Muscle of arm (tissue), 14 donors: ENCODE measurements at places on chromosomes 5 and 9. TPM values are rescaled to one million over a fixed set of nuclear protein-coding genes. Genes with fewer than 3 reads are reported as not detected.

ZNF462 gene
- polyA plus RNA-seq: 12.9 TPM

SNAPC3 gene
- 25.8 TPM for polyA plus RNA-seq

ADGRV1 gene
- 1.4 TPM for polyA plus RNA-seq

IL4 gene
- not detected for polyA plus RNA-seq

TMEM174 gene
- not detected for polyA plus RNA-seq

ORM2 gene
- polyA plus RNA-seq: not detected

IRX2 gene
- polyA plus RNA-seq: 5.3 TPM

GRCh38 chr5:151123897-151124751 is 33.5 kb downstream of the ANXA6 start:
- DNase-seq: no peak

- no peak for DNase-seq
These were observed 49.2 kb upstream of the NTRK2 start for GRCh38 chr9:84620338-84620737.

- DNase-seq: no peak
These were observed 208.0 kb upstream of the ARRDC3 start for GRCh38 chr5:91591076-91591475.

DNA sequence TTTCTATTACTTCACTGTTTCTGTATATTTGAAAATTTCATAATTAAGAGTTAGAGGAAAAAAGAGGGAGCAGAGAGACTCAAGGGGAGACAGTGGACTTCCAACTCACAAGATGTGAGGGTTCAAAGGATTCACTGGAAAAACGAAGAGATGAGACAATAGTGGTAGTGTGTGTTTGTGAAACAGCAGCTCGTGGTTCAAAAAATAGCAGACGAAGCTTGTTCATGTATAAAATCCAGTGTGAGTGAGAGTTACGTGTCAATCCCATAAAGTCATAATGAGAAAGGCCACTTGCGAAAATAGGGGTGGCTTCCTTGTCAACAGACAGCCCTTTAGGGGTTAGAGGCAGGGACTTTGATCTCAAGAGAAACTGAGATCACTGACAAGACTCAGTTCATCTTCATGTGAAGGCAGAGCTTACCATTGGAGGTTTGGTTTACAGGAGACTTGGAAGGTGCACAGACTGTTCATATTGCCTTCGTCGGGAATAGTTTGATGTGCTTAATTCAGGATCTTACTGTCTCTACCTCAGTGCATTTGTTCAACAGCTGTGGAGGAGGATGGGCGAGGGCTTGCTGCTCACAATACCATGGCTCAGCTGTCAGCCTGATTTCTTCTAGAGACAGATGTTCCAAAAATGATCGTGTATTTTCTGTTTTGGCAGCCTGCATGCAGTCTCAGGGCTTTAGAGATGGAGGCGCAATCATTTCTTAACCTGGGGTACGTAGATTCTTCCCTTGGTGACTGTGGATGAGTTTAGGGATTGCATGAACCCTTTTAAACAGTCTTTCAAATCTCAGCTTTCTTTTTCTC is 105.7 kb upstream of the KLF9 start:
- DNase-seq: no peak

- no peak for DNase-seq
These were observed 409.5 kb downstream of the PDE4D start for GRCh38 chr5:59483971-59484472.

GRCh38 chr9:125494653-125494915 is 212.4 kb downstream of the MAPKAP1 start:
- DNase-seq: no peak

DNA sequence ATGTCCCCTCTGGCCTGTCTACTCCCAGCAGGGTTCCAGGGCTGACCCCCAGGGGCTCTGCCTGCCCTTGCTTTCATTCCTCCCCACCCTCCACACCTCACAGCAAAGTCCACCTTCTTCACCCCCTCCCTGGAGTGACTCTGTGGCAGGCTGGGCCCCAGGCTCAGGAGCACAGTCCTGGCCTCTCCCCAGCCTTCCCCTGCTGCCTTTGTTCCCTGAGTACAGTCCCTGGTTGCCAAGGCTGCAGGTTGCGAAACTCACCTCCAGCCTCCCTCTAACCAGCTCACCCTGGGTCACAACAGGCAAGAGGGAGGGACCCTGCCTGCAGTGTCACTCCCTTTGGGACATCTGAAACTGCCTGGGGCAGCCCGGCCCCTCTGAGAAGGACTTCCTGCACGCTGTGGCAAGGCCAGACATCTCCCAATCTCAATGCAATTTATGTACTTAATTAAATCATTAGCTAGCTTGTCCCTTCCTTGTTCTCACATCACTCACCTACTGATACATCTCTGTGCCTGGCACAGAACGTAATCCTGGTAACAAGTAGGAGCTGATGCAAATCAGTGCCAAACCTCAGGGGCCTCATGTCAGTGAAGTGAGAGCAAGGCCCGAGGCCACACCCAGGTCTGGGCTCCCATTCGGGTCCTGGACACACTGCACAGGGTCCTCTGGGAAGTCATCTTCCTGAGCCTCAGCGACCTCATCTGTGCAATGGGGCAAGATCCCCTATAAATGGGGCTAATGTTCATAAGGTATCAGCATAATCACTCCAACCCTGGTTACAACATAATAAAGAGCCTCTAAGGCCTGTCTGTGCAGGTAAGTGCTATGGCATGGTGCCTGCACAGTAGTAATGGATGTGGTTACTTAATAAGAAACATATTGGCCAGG is 27.3 kb upstream of the TRIM14 start:
- no peak for DNase-seq

DNA sequence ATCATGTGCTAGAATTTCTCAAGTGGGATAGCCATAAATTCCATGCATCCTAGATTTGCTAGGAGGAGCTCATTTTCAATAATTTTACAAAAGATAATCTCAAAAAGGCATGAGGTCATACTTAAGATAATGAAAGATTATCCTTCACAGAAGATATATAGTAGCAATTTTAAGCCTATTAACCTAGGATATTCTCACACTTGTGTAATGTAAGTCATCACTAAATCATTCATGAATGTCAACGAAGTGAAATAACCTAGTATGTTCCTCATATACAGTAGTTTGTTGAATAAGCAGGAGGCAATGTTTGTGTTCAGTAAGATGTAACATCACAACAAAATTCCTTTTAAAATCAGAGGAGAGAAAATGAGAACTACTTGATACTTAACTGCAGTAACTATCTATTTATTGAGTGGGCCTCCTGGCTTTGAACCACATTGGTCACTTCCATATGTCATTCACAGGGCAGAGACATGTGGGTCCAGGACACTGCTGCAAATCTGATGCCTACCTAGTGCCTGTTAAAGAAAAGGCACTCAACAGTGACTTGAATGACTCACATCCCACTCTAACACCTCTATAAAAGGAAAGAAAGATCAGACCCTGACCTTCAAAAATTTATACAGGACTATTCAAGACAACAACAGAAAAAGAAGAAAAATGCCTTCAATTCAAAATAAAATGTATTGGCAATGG is 8.2 kb downstream of the LIFR start:
- DNase-seq: no peak

DNA sequence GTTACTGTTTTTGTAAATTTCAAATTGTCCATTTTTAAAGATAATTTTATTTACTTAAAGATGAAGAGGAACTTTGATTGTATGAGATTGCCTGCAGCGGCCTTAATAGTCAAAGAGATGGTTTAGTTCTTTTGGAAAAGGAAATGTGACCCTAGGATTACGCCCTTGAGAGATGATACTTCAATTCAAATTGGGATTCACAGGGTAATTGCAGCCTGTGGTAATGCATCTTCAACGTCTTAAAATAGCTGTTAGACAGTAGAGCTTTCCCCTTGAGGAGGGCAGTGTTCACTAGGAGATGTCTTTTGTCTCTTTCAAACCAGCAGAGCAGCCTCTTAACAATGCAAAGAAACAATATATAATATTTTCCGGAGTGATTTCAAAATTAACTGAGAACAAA is 127.1 kb downstream of the TAF11L14 start:
- no peak for DNase-seq
